ENCODE measurements at places on chromosomes 1 and 21.

GRCh38 chr1:187326557-187326956 is 497.8 kb downstream of the PLA2G4A start:
- DNase-seq, result no peak

- DNase-seq, result no peak
Observed at GRCh38 chr1:8423269-8423691, 105.4 kb downstream of the SLC45A1 start.

- peak; percentile 62 for DNase-seq
Observed at GRCh38 chr1:20100632-20101355, 18.5 kb downstream of the PLA2G2D start.

DNA sequence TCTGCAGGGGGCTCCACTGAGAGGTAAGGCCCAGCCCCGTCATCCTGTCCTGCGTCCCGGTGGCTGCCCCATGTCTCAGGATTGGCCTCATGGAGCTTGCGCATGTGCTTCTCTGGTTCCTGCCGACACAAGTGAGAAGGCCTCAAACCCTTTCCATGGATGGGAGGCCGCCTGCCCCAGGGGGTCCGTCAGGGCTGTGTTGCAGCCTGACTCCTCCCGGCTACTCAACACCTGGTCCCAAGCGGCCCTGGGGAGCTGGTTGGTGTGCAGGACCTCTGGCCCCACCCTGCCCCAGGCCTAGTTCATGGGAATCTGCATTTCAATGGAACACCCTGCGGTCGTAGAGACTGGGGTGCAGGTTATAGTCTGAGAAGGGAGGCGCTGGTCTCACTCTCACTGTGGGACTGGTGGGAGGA is 21.1 kb upstream of the PDE9A start:
- DNase-seq, result no peak

GRCh38 chr1:233635765-233636502 is 22.0 kb downstream of the KCNK1 start:
- DNase-seq, result no peak

- no peak for DNase-seq
Observed at GRCh38 chr1:48649880-48650279, 126.8 kb downstream of the BEND5 start.

- DNase-seq, result no peak
Observed at GRCh38 chr1:46755121-46755520, 36.2 kb upstream of the EFCAB14 start.

- no peak for DNase-seq
Observed at GRCh38 chr1:166383635-166384346, 217.0 kb upstream of the FAM78B start.

- DNase-seq, result peak; percentile 59
Observed at GRCh38 chr1:86858524-86859261, 55.2 kb downstream of the SELENOF start.

DNA sequence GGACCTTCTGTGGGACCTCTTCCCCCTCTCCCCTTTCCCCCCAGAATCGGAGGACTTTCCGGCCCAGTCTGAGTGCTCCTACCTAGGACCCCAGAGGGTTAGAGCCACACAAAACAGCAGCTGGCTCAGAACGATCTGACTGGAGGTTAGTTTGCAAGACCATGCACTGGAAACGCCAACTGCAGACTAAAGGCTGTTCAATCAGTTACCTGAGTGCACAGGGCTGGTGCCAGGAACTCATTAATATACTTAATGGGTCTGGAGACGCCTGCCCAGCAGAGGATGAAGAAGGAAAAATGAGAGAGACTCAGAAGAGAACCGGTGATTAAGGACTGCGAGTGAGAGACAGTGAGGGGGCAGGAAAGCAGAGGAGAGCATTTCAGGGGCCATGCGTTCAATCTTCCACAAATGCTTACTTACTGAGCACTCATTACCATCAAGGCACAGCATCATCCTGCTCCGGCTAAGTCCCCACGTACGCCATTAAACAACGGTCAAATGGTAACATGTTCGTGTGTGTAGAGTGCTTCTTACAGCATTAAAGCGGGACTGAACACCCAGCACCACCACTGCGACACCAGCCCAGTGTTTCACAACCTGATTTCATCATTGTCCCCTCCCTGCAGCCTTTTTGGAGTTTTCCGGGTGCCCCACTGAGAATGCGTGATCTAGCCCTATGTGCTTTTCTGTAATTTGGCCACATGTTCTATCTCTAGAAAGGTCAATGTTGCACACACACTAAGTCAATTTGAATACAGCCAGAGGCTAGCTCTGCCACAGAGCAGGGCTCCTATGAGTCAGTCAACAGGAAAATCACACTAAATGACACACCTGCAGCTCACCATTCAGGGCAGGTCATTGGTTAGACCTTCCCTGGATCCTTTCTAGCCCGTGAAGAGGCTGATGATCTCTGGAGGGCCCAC is 7.6 kb downstream of the ENO1 start:
- peak; percentile 50 for DNase-seq

GRCh38 chr1:152014943-152015342 is 21.3 kb upstream of the S100A10 start:
- no peak for DNase-seq

DNA sequence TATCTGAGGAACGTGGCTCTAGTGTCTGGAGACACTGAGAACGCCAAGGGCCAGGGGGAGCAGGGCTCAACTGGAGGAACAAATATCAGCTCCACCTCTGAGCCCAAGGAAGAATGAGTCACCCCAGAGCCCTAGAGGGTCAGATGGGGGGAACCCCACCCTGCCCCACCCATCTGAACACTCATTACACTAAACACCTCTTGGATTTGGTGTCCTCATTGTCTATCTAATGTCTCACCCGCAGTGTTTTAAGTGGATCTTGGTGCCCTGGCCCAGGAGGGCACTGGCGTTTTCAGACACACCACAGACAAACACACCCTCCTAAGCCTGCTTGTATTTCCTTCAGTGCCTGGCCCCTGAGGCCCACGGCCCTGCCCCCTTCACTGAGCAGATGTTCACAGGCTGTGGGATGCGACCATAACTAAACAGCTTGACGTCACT is 2.2 kb upstream of the FALEC start:
- no peak for DNase-seq

- no peak for DNase-seq
Observed at GRCh38 chr1:107149946-107150345, 9.1 kb downstream of the NTNG1 start.

DNA sequence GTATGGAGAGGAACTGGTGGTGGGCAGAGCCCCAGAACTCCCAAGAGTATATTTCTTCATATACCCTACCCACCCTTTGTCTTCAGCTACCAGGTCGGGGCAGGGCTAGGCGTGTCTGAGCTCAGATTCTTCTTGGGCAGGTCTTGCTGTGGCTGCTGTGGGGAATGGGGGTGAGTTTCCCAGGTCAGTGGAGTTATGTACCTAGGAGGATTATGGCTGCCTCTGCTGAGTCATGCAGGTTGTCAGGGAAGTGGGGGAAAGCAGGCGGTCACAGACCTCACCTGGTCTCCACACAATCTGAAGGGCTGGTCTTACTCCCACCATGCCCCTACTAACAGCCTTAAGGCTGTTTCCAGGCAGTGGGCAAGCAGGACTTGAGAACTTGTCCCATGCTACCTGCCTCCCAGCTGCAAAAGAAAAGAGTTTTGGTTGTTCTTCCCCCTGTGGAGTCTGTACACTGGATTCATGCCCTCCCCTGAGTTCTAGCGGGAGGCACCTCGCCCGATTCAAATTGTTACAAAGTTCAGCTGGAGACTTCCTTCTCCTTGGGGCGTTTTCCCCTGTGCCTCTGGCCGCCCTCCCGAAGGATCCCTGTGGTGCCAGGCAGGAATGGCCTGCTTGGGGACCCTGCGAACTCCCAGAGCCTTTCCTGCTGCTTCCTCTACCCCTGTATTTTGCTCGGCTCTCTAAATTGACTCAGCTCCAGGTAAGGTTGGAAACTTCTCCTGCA is 58.6 kb downstream of the NPHS2 start:
- DNase-seq, result no peak

Data from NB4 (cell line).